ENCODE measurements at places on chromosomes 2 and 18. TPM values are rescaled to one million over a fixed set of nuclear protein-coding genes. Genes with fewer than 3 reads are reported as not detected.

The TOGARAM2 gene
- 0.16 TPM for total RNA-seq

The DNAJC27 gene
- total RNA-seq: 1.8 TPM

The PLCL1 gene
- 0.02 TPM for total RNA-seq

The RAPH1 gene
- 6.5 TPM for total RNA-seq

The KCNS3 gene
- 1.3 TPM for total RNA-seq

The SIX3 gene
- total RNA-seq: 3.3 TPM

The UGT1A9 gene
- 3.9 TPM for total RNA-seq

The RNF125 gene
- 0.25 TPM for total RNA-seq

The RELCH gene
- total RNA-seq: 16.8 TPM
